ENCODE measurements at places on chromosomes 6 and 20. TPM values are rescaled to one million over a fixed set of nuclear protein-coding genes. Genes with fewer than 3 reads are reported as not detected.

CFAP206 gene
- not detected for total RNA-seq

HAO1 gene
- total RNA-seq, result not detected

DEF6 gene
- total RNA-seq, result 37.1 TPM

PKIB gene
- 9.0 TPM for total RNA-seq

PSORS1C2 gene
- total RNA-seq, result 5.9 TPM

DNA sequence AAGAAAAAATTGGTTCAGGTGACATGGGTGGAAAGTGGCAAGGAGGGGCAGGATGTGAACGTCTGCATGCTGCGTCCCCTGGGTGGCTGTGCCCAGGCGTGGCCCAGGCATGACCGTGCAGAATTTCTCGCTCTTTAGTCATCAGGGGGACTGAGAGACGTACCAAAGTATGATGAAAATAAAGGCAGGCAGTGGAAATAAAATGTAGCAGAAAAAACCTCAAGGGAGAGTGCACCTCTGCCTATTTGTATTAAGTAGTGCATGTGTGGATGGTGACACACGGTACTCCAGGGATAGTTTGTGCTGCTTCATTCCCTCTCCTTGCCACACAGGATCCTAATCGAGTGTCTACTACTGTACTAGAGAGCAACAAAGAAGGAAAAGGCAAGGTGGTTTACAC lies 81.1 kb downstream of the ATP9A start:
- no peak for DNase-seq
- no peak overlapping the region for H3K27ac ChIP-seq
- H3K27me3 ChIP-seq, result no peaks in the 10 kb centered on the region
- no peak overlapping the region for H3K4me3 ChIP-seq
- no peaks in the 10 kb centered on the region for H3K4me1 ChIP-seq
- H3K36me3 ChIP-seq, result peaks cover 15% of the 10 kb centered on the region

DNA sequence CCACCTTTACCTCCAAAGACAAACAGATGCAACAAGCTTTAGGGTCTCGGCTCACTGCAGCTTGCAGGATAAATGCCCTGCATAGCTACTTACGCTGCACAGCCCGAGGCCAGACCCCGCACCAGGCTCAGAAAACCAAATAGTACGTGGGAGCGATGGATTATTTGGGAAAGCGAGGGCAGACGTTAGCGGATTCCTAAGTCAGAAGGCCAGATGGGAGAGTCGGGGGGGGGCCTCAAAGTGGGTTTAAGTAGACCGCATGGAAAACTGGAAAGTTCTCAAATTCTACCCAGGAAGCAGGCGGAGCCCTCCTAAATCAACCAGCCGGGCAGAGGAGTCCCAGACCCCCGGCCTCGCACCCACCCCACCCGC lies 382 bp downstream of the SFT2D1 start:
- peaks cover 7% of the 10 kb centered on the region for H3K36me3 ChIP-seq
- H3K27me3 ChIP-seq, result no peaks in the 10 kb centered on the region
- DNase-seq, result no peak
- H3K27ac ChIP-seq, result peak overlapping the region; percentile 93
- H3K4me1 ChIP-seq, result peaks cover 37% of the 10 kb centered on the region

DNA sequence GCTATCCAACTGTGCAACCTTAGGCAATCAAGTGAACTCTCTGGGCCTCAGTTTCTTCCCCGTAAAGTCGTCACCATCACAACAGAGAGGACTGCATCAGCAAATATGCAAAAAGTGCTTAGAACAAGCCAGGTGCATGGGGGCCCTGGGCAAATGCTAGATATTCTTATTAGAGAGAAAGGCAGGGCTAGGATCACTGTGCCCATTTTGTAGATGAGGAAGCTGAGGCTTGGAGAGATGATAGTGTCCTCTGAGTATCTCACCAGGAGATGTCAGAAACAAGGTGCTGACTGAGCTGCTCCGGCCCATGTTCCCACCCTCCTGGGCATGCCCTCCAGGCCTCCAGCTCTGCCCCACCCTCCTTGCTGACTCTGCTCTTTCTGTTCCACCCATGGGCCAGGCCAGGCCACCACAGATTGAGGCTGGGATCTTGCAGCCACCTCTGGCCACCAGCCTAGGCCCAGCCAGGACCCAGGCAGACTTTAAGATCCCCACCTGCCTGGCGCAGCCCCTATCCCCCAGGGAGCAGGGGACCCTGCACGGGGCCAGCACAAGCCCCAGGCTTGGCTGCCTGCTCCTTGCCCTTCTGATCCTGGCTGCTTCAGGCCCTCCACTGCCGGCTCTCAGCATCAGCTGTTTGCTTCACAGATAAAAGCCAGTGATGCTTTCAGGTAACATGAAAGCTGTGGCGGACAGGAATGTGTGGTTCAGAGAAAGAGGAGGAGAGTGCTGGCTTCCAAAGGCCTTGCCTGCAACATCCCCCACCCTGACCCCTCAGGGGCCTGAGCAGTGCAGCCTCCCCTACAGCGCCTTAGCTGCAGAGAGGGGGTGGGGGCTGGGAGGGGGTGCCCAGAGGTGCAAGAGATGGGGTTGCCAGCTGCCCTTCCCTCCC lies 47.6 kb downstream of the GRM4 start:
- H3K36me3 ChIP-seq, result no peaks in the 10 kb centered on the region
- H3K4me3 ChIP-seq, result no peak overlapping the region
- H3K4me1 ChIP-seq, result peaks cover 6% of the 10 kb centered on the region
- DNase-seq, result no peak

DNA sequence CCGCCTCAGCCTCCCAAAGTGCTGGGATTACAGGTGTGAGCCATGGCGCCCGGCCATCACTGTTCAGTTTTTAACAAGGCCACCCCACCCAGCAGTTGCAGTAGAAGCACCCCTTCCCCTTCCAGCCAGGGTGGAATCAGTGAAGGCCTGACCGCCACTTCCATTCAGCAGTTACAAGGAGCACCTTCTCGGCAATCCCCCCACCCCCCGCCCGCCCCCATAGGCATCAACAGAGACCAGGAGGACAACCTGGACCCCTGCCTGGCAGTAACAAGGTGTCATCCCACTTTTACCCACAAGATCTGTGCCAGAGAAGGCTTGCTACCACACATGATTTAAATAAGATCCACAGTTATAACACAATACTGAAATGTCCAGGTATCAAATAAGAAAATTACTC lies 23.1 kb downstream of the NCR2 start:
- peaks cover 58% of the 10 kb centered on the region for H3K27me3 ChIP-seq
- no peaks in the 10 kb centered on the region for H3K36me3 ChIP-seq
- H3K27ac ChIP-seq, result no peak overlapping the region
- H3K4me1 ChIP-seq, result no peaks in the 10 kb centered on the region
- no peak overlapping the region for H3K4me3 ChIP-seq

DNA sequence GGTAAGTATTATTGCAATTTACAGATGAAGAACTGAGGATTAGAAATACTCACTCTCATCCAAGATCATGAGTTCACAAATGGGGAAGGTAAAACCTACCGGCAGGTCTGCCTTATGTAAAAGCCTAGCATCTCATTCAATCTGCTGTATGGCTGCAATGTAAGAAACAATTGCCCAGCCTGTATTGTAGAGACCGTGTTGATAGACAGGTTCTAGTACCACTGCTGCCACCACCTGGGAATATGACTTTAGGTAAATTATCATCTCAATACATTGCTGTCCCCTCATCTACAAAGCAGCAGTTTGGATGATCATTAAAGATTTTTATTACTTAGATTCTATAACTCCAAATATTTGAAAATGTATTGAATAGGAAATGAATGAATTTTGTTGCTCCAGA lies 23.3 kb upstream of the ARHGAP18 start:
- no peak overlapping the region for H3K27ac ChIP-seq
- no peaks in the 10 kb centered on the region for H3K4me1 ChIP-seq
- H3K36me3 ChIP-seq, result no peaks in the 10 kb centered on the region
- H3K27me3 ChIP-seq, result no peaks in the 10 kb centered on the region
- no peak for DNase-seq

GRCh38 chr6:82915666-82916065 lies 150.0 kb downstream of the UBE3D start:
- no peak overlapping the region for H3K4me3 ChIP-seq
- no peaks in the 10 kb centered on the region for H3K36me3 ChIP-seq
- no peak overlapping the region for H3K27ac ChIP-seq
- H3K4me1 ChIP-seq, result no peaks in the 10 kb centered on the region
- no peaks in the 10 kb centered on the region for H3K27me3 ChIP-seq

DNA sequence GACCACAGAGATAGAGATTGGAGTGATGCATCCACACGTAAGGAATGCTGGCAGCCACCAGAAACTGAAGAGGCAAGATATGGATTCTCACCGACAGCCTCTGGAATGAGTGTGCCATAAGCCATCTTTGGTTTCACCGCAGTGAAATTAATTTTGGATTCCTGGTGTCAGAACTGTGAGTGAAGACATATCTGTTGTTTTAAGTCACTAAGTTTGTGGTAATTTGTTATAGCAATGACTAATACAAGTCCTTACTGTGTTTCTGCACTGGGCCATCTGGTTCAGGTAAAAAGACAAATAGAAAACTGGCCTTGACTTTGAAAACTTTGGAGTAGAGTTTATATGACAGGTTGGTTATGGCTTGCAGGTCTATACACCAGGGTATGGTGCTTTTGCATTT lies 261.9 kb downstream of the PHF3 start:
- no peak overlapping the region for H3K27ac ChIP-seq
- peaks cover 5% of the 10 kb centered on the region for H3K4me1 ChIP-seq
- no peak for DNase-seq

- H3K4me1 ChIP-seq, result peaks cover 16% of the 10 kb centered on the region
- no peak for DNase-seq
- no peak overlapping the region for H3K4me3 ChIP-seq
- H3K27me3 ChIP-seq, result no peaks in the 10 kb centered on the region
- no peaks in the 10 kb centered on the region for H3K36me3 ChIP-seq
Observed at GRCh38 chr6:111971866-111972532, 81.9 kb upstream of the CCN6 start.

GRCh38 chr20:3404402-3404801 lies 3.1 kb downstream of the DNAAF9 start:
- peaks cover 43% of the 10 kb centered on the region for H3K4me1 ChIP-seq
- no peaks in the 10 kb centered on the region for H3K36me3 ChIP-seq
- no peaks in the 10 kb centered on the region for H3K27me3 ChIP-seq
- H3K27ac ChIP-seq, result no peak overlapping the region
- no peak overlapping the region for H3K4me3 ChIP-seq

GRCh38 chr20:3550837-3551236 lies 80.0 kb downstream of the ATRN start:
- H3K4me3 ChIP-seq, result no peak overlapping the region
- H3K36me3 ChIP-seq, result peaks cover 23% of the 10 kb centered on the region
- no peaks in the 10 kb centered on the region for H3K27me3 ChIP-seq
- no peak overlapping the region for H3K27ac ChIP-seq
- no peak for DNase-seq

- H3K36me3 ChIP-seq, result no peaks in the 10 kb centered on the region
- no peaks in the 10 kb centered on the region for H3K27me3 ChIP-seq
- no peak overlapping the region for H3K4me3 ChIP-seq
- no peak for DNase-seq
- H3K4me1 ChIP-seq, result peaks cover 12% of the 10 kb centered on the region
Observed at GRCh38 chr20:25177890-25178321, 17.6 kb upstream of the ENTPD6 start.

DNA sequence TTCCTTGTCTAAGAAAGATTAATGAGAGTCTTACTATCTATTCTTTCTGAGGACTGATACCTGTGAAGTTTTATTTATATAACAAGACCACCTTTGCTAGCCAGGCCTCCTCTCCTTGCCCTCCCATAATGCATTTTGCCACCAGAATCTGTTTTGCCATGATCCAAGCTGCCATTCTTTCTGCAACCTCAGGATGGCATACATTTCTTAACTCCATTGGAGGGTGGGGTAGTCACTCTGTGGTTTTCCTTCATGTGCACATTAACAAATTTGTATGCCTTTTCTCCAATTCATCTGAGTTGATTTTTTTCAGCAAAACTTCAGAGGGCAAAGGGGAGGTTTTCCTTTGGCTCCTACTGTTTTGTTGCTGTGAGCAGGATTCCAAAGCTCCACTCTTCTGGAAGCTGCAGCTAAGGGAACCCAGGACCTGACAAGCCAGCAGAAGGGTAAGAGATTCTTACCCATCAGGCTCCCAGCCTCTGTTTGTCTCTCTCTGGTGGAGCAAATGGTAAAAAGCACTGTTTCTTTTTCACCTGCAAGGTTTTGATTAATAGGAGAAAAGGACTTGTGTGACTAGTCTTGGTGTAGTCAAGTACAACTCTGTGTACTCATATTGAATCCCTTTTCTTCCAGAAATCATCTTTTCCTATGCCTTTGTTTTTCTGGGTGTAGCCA lies 26.2 kb upstream of the ENPP4 start:
- no peak overlapping the region for H3K27ac ChIP-seq
- H3K36me3 ChIP-seq, result no peaks in the 10 kb centered on the region
- peaks cover 3% of the 10 kb centered on the region for H3K4me1 ChIP-seq
- no peaks in the 10 kb centered on the region for H3K27me3 ChIP-seq
- no peak overlapping the region for H3K4me3 ChIP-seq

DNA sequence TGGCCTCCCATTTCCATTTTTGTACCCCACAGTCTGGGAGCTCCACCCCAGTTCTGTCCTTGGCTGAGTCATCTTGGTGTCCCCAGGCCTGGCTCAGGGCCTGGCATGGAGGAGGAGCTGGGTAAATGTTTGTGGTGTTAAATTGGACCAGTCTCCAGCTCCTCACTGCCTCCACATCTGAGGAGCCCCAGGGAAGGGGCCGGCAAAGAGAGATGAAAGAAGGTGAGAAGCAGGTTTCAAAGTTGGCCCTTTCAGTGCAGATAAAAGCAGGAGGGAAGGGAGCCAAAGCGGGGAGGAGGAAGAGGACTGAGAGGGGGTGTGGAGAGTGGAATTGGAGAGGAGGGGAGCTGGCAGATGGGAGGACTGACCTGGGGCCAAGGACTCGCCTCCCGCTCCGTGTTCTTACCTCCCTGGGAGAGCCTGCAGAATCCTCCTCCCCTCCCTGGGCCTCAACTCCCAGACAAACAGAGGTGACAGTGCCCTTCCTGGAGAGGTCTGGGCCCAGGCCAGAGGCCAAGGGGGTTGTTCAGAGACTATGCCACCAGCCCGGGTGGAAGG lies 89.0 kb downstream of the CD40 start:
- no peak overlapping the region for H3K27ac ChIP-seq
- DNase-seq, result no peak
- H3K4me1 ChIP-seq, result peaks cover 34% of the 10 kb centered on the region
- peaks cover 23% of the 10 kb centered on the region for H3K27me3 ChIP-seq

All from suprapubic skin (tissue), 4 donors.